ENCODE measurements at places on chromosomes 7 and 10. TPM values are rescaled to one million over a fixed set of nuclear protein-coding genes. Genes with fewer than 3 reads are reported as not detected.

Gene ALOX5
- total RNA-seq: 48.5 TPM

Gene AP3M1
- total RNA-seq: 26.5 TPM

Gene ABCB1
- 4.2 TPM for total RNA-seq

Gene HOXA11
- not detected for total RNA-seq

Gene ELAPOR2
- total RNA-seq: 20.7 TPM

Gene ACSM6
- total RNA-seq: not detected

Gene CCNY
- 41.9 TPM for total RNA-seq

Gene PPA1
- 73.9 TPM for total RNA-seq

Gene EBLN1
- not detected for total RNA-seq

Gene EMX2
- total RNA-seq: not detected

Gene ARHGAP22
- total RNA-seq: 9.1 TPM

Gene CUZD1
- total RNA-seq: 0.42 TPM

Gene ETV1
- total RNA-seq: 16.4 TPM

Gene DGKI
- 1.3 TPM for total RNA-seq

Gene CPA1
- not detected for total RNA-seq

Gene AKR1C8
- not detected for total RNA-seq

GRCh38 chr7:106717955-106718871, 57.3 kb upstream of the CCDC71L start:
- no peak for DNase-seq

- peak; percentile 79 for DNase-seq
Observed at GRCh38 chr7:4436936-4437335, 245.2 kb upstream of the FOXK1 start.

- DNase-seq: no peak
Observed at GRCh38 chr10:12180221-12180974, 15.3 kb downstream of the NUDT5 start.

DNA sequence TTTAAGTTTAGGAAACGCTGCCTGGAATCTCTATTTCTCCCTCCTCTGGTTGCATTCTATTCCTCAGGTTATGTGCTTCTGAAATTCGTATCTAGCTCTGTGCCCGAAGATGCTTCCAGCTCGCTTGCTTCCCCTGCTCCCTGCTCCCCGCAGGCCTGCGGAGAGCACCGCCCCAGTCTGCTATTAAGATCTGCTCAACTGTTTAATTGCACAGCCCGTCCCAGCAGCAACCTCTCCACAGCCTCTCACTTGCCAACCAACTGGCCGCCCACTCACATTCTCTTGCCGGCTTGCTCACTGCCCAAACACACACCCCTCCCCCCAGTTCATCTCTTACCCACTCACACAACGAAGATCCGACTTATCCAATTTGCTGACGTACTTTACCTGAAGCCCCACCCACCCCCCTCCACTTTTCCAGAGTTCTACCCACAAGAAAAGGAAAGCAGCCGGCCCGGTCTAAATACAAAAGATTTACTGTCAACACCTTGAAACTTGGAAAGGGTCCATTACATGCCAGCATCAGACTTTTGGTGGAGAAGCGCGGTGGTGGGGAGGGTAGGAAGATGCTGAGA, 167.3 kb upstream of the KLF14 start:
- DNase-seq: no peak

- DNase-seq: no peak
Observed at GRCh38 chr7:139023076-139023475, 12.8 kb downstream of the ZC3HAV1L start.

GRCh38 chr10:64508029-64508661, 986.9 kb downstream of the REEP3 start:
- no peak for DNase-seq

- DNase-seq: no peak
Observed at GRCh38 chr7:76225951-76226350, 24.3 kb downstream of the SRRM3 start.

GRCh38 chr10:14358886-14359573, 28.3 kb upstream of the FRMD4A start:
- peak; percentile 81 for DNase-seq

DNA sequence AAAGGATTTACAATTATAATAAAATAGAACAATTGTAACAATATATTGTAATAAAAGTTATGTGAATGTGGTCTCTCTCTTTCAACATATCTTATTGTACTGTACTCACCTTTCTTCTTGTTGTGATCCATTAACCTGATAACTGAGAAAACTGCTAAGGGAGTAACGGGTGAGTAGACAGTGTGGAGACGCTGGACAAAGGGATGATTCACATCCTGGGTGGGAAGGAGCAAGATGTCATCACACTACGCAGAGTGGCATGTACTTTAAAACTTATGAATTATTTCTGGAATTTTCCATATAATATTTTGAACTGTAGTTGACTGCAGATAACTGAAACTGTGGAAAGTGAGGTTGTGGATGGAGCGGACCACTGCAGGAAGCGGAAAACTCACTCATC, 91.2 kb upstream of the PLPP4 start:
- DNase-seq: no peak

DNA sequence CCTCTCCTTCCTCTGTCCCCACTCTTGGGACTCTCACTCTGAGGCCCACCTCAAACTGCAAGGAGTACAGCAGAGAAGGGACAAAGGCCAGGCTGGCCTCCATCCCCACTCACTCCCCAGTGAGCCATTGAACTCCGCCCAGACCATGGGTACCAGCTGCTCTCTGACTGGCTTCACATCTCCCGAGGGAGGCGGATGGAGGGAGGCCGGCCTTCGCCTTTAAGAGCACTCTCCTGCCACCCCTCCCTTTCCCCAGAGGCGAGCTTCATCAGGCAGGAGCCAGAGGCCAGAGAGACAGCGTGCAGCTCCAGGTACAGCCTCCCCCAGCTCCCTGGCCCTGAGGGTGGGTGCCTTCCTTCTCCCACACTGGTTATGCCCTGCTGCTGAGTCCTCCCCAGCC, 1.8 kb upstream of the LDB3 start:
- DNase-seq: no peak

- DNase-seq: no peak
Observed at GRCh38 chr10:113158183-113158582, 208.1 kb downstream of the TCF7L2 start.

DNA sequence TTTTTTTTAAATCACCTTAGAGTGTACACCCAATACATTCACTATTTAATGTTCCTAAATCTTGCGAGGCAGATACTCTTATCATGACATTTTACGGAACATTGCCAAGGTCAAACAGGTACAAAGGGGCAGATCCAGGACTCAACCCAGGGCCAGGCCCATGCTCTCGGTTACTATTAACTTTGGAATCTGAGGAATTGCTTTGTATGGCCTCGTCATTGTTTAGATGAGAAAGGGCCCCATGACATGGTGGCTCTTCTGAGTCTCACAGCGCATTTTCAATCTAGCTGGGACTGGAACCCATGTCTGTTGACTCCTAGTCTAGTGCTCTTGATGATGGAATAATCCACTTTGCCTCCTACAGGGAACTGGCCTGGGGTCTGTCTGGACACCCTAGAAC, 59.1 kb downstream of the GATA3 start:
- DNase-seq: no peak

DNA sequence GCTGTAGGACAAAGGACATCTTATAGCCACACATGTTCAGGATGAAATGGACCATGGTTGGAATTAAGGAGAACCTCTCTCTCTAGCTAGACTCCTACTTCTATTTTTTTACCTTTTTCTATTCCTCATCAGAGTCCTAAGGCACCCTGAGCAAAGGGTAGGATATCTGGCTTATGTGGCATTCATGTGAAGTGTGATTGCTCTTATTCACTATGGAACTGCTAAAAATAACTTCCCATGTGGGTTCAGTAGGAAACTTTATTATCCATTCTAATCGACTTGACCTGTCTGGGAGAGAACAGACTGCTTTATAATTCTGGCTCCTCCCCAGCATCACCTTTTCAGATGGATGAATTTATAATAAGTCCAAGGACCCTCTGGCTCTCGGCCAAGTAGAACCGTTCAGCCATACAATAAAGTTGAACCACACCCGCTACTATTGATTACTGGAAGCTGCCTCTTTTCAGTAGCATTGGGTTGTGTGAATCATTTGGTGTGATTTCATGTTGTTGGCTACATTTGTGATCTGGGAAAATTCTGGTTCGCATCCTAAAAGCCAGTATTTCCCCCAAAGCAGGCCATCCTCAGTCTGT, 117.5 kb downstream of the NRF1 start:
- no peak for DNase-seq

- DNase-seq: no peak
Observed at GRCh38 chr10:108412323-108412722, 1247.8 kb upstream of the SORCS1 start.

DNA sequence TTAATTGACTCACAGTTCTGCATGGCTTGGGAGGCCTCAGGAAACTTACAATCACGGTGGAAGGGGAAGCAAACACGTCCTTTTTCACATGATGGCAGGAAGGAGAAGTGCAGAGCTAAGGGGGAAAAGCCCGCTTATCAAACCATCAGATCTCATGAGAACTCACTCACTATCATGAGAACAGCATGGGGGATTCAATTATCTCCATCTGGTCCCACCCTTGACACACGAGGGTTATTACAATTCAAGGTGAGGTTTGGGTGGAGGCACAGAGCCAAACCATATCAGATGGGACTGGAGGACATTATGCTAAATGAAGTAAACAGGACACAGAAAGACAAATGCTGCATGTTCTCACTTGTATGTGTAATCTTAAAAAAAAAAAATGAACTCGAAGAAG, 141.4 kb upstream of the HABP2 start:
- DNase-seq: no peak

DNA sequence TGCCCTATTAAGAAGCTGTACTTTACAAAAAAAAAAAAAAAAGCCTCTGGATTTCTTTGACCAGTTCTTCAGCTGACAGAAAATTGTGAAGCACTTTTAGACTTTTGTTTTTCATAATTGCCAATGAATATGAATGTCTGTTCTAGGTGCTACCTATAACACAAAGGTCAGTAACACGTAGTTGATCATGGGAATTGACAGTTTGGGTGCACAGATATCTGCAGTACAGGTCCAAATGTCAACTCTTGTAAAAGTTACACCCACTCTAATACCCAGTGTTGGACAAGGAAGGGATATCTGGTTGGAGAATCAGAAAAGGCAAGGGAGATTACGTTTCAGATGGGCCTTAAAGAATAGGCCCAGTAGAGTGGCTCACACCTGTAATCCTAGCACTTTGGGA, 1.8 kb downstream of the REEP3 start:
- DNase-seq: no peak

- DNase-seq: no peak
Observed at GRCh38 chr10:24674892-24675632, 48.6 kb downstream of the ARHGAP21 start.

- no peak for DNase-seq
Observed at GRCh38 chr7:133775201-133775600, 351.9 kb upstream of the LRGUK start.

GRCh38 chr7:27148756-27149641, 1.4 kb upstream of the HOXA6 start:
- DNase-seq: no peak

- DNase-seq: no peak
Observed at GRCh38 chr10:14686356-14686755, 88.3 kb downstream of the FAM107B start.

DNA sequence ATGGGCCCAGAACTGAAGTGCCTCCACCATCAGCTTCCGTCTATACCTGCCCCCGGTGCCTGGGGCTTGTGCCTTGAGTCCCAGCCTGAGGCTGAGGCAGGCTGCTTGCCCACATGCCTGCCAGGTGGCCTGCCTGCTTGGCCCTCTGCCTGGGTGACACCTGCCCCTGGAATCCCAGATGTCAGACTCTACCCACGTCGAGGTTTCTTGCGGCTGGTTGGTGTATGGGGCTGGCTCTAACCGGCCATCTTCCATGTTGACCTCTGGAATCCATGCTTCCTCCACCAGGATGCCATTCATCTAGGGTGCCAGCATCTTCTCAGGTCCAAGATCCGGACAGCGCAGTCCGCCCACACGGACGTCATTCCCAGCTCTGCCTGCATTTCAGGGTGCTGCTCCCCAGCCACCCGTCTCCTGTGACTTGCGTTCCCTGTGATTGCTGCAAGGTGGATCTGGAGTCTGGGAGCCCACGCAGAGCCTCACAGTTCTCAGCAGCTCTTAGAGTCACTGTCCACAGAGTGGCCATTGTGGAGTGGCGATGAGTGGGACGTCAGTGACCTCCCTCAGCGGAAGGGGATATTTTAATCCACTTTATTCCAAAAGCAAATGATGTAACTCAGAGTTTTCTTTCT, 298.1 kb downstream of the TCERG1L start:
- DNase-seq: no peak

GRCh38 chr10:19169041-19169440, 120.4 kb downstream of the MALRD1 start:
- no peak for DNase-seq

- DNase-seq: no peak
Observed at GRCh38 chr7:1993031-1993695, 239.6 kb downstream of the MAD1L1 start.

DNA sequence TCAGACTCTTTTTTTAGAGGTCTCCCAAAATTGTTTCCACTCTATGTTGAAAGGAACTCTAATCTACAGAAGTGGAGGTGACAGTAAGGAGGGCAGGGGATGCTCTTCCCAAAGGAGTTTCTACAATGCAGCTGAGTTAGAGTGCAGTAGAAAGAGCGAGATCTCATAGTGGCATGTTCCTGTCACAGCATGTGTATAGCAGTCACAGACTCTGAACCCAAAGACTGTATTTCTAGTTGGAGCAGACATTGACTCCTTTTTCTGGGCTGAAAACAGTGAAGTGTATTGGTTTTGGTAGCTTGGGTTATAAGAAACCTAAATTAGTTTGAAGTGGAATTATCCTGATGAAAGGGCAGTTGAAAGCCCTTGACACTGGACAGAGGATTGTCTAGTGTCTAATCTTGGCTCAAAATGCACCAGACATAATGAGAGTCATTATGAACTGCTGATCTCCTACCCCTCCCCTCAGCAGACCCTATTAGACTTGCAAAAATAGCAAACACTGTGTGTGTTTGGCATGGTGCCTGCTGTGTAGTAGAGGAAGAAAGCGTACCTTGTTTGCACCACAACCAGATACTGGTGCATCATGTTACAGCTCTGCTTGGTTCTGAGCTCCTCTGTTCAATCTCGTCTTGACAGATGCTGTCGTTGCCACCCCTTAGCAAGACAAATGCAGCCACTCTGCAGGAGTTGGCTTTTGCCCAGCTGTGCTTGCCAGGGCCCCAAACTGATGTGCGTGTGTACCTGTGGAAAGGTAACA, 336.0 kb downstream of the AUTS2 start:
- no peak for DNase-seq

DNA sequence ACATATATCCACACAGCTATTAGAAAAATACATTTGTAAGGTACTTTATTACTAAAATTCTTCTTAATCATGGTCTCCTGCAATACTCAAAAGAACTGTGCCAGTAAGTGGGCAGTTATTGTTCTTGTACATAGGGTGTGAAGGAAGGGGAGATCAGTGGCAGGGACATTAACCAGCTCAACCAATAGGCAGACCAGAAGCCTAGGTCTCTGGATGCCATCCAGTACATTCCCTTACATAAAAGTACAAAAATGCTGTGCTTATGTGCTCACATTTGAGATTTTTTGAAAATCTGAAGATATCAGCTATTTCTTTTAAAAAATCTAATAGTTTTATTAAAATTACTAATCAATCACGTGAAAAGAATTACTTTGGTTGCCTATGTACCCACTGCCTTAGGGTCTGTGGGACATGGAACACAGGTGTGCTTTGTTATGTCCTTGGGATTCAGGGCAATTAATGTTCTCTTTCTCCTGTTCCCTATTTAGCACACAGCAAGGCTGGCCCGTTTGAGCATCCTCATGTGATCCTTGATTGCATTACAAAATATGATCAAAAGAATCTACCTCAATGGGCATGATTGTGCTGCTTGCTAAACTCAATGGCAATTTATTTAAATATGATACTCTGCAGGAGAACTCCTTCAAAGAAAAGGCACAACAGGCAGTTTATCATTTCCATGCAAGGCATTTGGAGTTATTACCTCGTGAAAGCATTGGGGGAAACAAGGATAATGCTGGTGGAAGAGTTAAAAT, 22.7 kb downstream of the TWIST1 start:
- DNase-seq: no peak
